ENCODE measurements at places on chromosomes 5 and 9. TPM values are rescaled to one million over a fixed set of nuclear protein-coding genes. Genes with fewer than 3 reads are reported as not detected.
A peak's percentile ranks its signal among the peaks of the same experiment; 100 is the strongest.

DDX4 gene
- total RNA-seq, result not detected

PTGR1 gene
- 89.2 TPM for total RNA-seq

SLC1A3 gene
- total RNA-seq, result not detected

GPR150 gene
- total RNA-seq, result 0.82 TPM

ZER1 gene
- 36.4 TPM for total RNA-seq

SH2D3C gene
- 94.0 TPM for total RNA-seq

SLC4A9 gene
- total RNA-seq, result 0.06 TPM

IRX4 gene
- total RNA-seq, result not detected

LRRC19 gene
- total RNA-seq, result not detected

PCDH12 gene
- total RNA-seq, result 67.3 TPM

NSA2 gene
- total RNA-seq, result 127 TPM

PTGES gene
- not detected for total RNA-seq

GLDC gene
- 1.7 TPM for total RNA-seq

DNA sequence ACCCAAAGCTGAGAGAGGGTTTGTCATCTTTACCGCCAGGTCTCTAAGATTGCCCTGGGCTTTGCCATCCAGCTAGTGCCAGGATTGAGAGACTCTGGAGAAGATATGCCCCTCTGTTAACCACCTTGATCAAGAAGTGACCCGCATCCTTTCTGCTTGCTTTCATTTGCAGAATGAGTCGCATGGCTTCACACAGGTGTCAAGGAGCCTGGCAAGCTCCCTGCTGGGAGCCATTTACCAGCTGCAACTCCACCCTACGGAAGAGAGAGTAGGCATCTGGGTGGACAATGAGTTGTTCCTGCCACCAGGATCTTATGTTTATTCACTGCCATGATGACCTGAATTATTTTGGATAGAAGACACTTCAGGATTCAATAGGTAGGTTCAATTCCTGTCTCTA, 43.0 kb downstream of the HSD17B3 start:
- no peak for DNase-seq

- peak; percentile 60 for DNase-seq
These were observed 199.3 kb upstream of the ADAMTSL1 start for GRCh38 chr9:18274693-18275092.

DNA sequence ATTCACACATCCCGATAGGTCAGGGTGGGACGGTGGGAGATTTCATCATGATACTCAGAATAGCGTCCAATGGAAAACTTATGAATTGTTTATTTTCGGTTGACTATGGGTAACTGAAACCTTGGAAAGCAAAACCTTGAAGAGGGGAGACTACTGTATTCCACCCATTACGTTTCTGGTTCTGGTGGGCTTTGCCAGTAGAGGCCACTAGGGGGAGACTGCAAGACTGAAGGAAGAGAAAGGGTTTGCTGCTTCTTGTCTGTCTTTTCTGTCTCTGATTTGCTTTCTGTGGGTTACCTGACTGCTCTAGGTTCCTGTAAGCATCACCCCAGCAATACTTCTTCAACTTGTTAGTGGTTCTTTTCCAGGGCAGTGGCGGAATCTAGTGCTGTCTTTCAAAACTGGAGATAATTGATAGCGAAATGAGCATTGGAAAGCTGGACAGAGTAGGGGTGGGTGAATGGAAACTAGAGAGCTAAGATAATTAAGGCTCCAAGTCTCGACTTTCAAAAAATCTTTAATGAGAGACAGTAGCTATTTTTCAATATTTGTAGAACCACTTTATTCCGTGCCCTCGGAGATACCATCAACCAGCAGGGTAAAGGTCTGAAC, 27.0 kb downstream of the GRIN3A start:
- DNase-seq, result no peak

DNA sequence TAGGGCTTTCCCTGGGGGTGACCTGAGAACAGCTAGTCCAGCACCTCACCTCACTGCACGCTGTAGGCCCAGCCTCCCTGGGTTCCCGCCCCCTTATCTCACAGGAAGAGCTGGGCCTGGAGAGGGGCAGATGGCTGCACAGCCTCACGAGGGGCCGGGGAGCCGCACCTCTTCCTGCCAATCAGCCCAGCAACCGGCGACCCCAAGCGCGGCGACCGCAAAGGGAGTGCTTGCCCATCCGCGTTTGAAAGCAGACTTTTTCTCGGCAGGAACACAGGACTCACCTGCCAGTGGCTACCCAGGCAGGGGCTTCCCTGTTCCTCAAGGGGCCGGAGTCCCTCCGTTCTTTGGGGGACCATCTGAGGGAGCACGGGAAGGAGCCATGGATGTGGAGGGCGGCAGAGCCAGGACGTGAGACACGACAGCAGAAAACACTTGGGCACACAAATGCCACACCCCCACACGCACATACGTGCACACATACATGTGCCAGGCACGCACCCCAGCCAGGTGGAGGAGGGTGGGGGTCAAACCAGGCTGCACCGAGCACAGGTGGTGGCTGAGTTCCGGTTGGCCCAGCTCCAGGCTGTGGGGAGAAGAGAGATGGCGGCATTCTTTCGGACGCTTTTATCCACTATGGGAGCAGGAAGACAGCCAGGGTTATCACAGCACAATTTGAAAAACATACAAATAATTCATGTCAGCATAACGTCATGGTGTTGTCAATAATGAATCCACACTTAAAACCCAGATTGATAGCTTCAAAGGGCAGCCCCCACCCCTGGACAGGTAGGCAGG, 11.3 kb downstream of the TMEM250 start:
- no peak for DNase-seq

- DNase-seq, result no peak
These were observed 267.7 kb downstream of the DENND1A start for GRCh38 chr9:123662057-123662776.

GRCh38 chr5:66553368-66553912, 42.8 kb upstream of the MAST4 start:
- no peak for DNase-seq

DNA sequence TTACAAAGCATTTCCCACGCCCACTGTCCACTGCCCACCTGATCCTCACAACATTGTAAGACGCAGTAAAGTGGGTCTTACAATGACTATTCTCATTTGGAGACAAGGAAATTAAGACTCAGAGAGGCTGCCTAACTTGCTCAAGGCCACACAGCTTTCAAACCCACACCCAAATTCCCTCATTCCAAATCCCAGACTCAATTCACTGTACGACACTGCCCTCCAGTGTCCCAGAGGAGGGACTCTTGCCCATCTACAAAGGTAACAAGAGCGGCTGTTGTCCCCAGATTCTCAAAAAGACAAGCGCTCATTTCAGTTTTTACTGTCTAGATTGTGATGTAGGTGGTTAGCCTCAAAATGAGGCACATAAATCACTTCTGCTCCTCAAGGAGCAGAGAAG, 184.6 kb downstream of the ACTL7B start:
- no peak for DNase-seq

DNA sequence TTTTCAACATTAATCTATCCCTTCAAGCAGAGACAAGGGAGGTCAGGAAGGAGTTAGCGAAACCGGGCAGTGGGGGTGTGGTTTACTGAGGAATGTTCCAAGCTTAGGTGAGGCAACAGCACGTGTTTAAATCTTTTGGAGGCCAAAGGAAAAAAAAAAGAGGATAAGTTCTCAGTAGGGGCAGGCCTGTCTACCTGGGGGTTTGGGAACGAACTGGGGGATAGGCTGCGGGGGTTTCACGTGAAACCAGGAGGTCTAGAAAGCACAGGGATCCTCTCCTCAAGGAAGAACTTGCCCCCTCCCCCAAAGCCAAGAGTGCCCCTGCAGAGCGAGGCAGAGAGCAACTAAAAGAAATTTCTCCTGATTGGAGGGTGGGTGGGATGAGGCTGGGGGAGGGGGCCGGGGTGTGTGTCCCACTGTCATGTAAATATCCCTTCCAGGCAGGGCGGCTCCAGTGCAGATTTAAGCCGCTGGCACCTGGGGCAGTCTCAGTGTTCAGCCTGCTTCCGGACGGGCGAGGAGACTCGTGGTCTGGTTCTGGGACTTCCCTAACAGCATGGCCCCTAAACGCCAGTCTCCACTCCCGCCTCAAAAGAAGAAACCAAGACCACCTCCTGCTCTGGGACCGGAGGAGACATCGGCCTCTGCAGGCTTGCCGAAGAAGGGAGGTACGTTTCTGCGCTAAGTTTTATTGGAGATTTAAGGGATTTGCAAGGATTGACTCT, 5.5 kb upstream of the SET start:
- no peak for DNase-seq

DNA sequence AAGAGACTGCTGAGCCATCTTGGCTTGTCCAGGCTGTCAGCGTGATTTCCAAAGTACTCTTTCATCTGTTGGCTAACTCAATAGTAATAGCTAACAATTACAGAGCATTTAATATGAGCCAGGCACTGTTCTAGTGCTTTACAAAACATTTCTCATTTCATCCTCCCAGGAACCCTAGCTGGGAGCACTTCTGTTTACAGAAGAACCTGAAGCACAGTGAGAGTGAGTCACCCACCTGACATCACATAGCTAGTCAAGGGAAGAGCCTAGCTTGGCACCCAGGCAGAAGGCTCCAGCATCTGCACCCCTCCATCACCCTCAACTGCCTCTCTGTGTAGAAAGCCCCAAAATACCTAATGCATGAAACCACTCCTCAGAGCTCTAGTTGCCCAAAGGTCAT, 57.5 kb upstream of the IQGAP2 start:
- no peak for DNase-seq

- no peak for DNase-seq
These were observed 720.5 kb downstream of the TLE4 start for GRCh38 chr9:80292231-80292630.

DNA sequence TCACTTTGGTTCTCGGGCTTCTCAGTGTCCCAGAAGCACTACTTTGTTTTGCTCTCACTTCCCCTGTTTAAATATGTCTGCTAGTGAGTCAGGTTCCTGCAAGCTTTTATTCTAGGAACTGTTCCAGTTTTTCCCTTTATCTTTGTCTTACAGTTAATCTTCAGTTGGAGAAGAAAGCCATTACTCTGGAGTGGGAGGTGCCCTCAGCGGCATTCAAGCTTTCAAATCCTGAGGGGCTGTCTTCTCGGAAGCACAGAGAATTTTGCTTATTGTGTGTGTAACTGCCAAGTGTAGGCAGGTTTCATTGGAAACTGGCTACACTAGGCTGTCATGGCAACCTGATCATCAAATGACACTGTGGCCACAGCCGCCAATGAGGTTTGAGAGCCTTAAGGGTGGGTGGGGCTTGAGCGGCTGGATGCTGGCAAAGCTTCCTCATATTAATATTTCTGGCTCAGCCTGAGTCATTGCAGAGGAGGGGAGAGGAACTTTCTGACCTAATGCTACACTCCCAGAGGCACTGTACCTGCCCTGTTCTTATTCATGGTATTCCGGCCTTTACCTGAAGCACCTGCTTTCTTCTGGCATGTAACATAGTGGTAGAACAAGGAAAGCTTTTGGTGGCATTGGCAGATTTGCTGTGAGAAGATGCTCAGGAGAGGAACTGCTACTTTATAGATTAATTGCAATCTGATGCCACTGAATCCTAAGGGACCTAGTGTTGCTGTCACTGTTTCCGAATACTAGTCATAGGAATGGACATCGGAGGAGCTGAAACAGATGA, 26.3 kb downstream of the SLC25A25 start:
- peak; percentile 95 for DNase-seq

DNA sequence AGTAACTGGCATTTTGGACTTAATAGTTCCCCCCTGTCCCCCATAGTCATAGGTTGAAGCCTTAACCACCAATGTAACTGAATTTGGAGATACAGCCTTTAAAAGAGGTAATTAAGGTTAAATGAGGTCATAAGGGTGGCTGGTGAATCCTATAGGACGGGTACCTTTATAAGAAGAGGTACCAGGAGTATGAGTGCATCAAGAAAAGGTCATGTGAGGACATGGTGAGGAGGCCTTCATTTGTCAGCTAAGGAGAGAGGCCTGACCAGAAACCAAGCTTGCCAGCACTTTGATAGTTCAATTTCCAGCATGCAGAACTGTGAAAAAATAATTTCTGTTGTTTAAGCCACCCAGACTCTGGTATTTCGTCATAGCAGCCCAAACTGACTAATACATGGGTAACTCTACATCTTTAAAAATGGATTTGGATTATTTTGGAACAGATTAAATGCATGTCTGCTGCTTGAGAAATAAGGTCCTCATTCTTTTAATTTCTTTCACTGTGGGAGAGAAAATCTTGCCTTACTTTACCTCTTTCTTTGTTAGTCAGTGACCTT, 9.7 kb downstream of the RASA1 start:
- no peak for DNase-seq

DNA sequence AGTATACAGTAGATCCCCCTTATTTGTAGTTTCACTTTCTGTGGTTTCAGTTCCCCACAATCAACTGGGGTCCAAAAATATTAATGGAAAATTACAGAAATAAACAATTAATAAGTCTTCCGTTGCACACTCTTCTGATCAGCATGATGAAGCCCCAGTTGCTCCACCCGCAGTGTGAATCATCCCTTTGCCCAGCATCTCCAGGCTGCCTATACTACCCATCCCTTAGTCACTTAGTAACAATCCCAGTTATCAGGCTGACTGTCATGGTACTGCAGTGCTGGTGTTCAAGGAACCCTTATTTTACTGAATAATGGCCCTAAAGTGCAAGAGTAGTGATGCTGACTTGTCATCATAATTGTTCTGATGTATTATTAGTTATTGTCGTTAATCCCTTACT, 28.9 kb downstream of the SHC3 start:
- DNase-seq, result no peak

GRCh38 chr5:50655810-50656205, 10.6 kb upstream of the PARP8 start:
- no peak for DNase-seq

DNA sequence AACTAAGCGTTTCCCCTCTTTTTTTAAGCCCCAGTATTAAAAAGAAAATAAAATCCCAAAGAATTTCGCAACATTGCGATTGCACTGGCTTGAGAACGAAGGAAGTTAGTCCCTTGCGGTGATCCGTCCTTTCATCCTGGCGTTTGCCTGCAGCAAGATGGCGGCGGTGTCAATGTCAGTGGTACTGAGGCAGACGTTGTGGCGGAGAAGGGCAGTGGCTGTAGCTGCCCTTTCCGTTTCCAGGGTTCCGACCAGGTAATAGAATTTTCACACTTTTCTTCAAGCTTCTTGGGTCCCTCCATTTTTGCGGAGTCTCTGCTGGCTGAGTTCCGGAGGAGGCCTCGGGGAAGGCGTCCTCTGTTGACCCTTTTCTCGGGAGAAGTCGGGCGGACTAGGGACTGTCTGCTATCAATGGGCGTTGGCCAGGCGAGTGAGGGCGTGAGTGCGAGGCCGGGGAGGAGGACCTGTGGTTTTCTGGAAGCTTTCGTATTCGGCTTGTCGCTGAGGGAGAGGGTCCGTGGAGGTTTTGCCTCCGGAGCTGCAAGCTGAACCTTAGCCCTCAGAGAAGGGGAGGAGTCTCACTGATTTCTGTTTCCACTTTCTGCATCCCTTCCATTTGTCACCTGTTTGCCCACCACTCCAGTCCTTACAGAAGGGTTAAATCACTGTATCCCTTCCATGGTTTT, at the start of gene NDUFS4:
Gene NDUFS4 (plus strand): TSS at position 134 of the 686 bp plus-strand sequence. CDS start 24 bp downstream, at position 158.
- peak; percentile 77 for DNase-seq

- no peak for DNase-seq
These were observed at the start of gene TBC1D9B for GRCh38 chr5:179907556-179908324. Gene TBC1D9B (minus strand): TSS chr5:179907897. CDS start chr5:179907821, 76 bp downstream.

- no peak for DNase-seq
These were observed 18.4 kb upstream of the CATSPER3 start for GRCh38 chr5:134949316-134949715.

GRCh38 chr5:117473165-117473564, 898.5 kb upstream of the SEMA6A start:
- DNase-seq, result no peak

Measured in glomerular endothelial cell (primary cell).